ENCODE measurements at places on chromosomes 16 and 17. TPM values are rescaled to one million over a fixed set of nuclear protein-coding genes. Genes with fewer than 3 reads are reported as not detected.

Gene CCL23
- not detected for total RNA-seq

Gene SLC13A2
- 0.14 TPM for total RNA-seq

Gene HBA2
- total RNA-seq: not detected

Gene CXCL16
- 18.8 TPM for total RNA-seq

Gene AGRP
- total RNA-seq: not detected

Gene PIK3R5
- not detected for total RNA-seq

Gene DVL2
- 31.8 TPM for total RNA-seq

Gene HOXB1
- not detected for total RNA-seq

Gene LRRC37B
- 9.0 TPM for total RNA-seq

Gene TMEM204
- not detected for total RNA-seq

Gene KIF1C
- 96.7 TPM for total RNA-seq

Gene TOX3
- total RNA-seq: 0.64 TPM

Gene KRT28
- total RNA-seq: not detected

Gene TBC1D3B
- total RNA-seq: 3.0 TPM

Gene KRT222
- 0.19 TPM for total RNA-seq

Gene ABAT
- total RNA-seq: 0.48 TPM

Gene KRT40
- not detected for total RNA-seq

Gene HNF1B
- 25.3 TPM for total RNA-seq

Gene ZP2
- total RNA-seq: not detected

Gene CAMKK1
- 22.3 TPM for total RNA-seq

Gene CTF1
- total RNA-seq: not detected

Gene PPP1R1B
- total RNA-seq: not detected

Gene ENPP7
- not detected for total RNA-seq

Gene GRIN2C
- total RNA-seq: 0.22 TPM

Gene EFCAB13
- total RNA-seq: 2.6 TPM

Gene HASPIN
- total RNA-seq: 15.5 TPM

Gene TBC1D26
- total RNA-seq: not detected

Gene TUBB3
- 236 TPM for total RNA-seq

Gene LRRC37A2
- total RNA-seq: 3.4 TPM

Gene PLCD3
- total RNA-seq: 146 TPM

Gene ZACN
- 0.18 TPM for total RNA-seq

Gene DCAF7
- 64.5 TPM for total RNA-seq

Gene SERPINF2
- 3.2 TPM for total RNA-seq

Gene WDR59
- total RNA-seq: 33.0 TPM

Gene SSTR5
- 0.49 TPM for total RNA-seq

Gene NPIPA2
- total RNA-seq: 1.1 TPM

Gene CHMP1A
- total RNA-seq: 112 TPM

Gene TBC1D3C
- 0.07 TPM for total RNA-seq

Gene KIF2B
- total RNA-seq: not detected

Gene CLEC19A
- 0.11 TPM for total RNA-seq

Gene CDRT15L2
- total RNA-seq: not detected

Gene CCDC200
- total RNA-seq: not detected

Gene PNMT
- total RNA-seq: 0.20 TPM

Gene PPL
- 5.4 TPM for total RNA-seq

Gene LRRC37A
- total RNA-seq: 0.81 TPM

Gene HOXB8
- 8.4 TPM for total RNA-seq

Gene HCFC1R1
- 219 TPM for total RNA-seq

Gene TRIM72
- 0.03 TPM for total RNA-seq

Gene STX1B
- total RNA-seq: 1.9 TPM

Gene CDRT15
- total RNA-seq: not detected

Gene MT4
- total RNA-seq: not detected

Gene ZNF213
- total RNA-seq: 9.7 TPM

Gene SPATA22
- total RNA-seq: not detected

Gene CACNG5
- total RNA-seq: not detected

Gene HES7
- 2.6 TPM for total RNA-seq

Gene EFNB3
- total RNA-seq: 1.4 TPM

Gene NUP93
- 101 TPM for total RNA-seq

Gene NT5M
- total RNA-seq: 11.5 TPM
